GM12892 (cell line): ENCODE measurements at places on chromosomes 2 and 18.

DNA sequence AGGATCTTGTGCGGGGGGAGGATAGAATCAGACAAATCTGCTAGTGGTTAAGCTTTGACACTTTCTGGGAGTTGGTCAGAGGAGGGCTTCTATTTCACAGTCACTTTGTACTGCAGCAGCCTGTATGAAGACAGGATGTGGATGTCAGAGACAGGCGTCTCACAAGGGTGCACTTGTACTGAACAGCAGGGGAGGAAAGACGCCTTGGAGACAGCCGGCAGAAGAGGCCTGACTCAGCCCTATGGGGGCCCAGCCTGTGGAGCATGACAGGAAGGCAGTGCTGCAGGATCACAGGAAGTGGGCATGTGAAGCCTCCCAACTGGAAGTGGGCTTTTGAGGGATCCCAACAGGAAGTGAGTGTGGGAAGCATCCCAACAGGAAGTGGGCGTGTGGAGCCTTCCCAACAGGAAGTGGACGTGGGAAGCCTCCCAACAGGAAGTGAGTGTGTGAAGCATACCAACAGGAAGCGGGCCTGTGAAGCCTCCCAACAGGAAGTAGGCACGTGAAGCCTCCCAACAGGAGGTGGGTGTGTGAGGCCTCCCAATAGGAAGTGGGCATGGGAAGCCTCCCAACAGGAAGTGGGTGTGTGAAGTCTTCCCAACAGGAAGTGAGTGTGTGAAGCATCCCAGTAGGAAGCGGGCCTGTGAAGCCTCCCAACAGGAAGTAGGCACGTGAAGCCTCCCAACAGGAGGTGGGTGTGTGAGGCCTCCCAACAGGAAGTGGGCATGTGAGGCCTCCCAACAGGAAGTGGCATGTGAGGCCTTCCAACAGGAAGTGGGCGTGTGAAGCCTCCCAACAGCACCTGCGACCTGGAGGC lies 212.3 kb downstream of the SNTG2 start:
- DNase-seq = no peak

DNA sequence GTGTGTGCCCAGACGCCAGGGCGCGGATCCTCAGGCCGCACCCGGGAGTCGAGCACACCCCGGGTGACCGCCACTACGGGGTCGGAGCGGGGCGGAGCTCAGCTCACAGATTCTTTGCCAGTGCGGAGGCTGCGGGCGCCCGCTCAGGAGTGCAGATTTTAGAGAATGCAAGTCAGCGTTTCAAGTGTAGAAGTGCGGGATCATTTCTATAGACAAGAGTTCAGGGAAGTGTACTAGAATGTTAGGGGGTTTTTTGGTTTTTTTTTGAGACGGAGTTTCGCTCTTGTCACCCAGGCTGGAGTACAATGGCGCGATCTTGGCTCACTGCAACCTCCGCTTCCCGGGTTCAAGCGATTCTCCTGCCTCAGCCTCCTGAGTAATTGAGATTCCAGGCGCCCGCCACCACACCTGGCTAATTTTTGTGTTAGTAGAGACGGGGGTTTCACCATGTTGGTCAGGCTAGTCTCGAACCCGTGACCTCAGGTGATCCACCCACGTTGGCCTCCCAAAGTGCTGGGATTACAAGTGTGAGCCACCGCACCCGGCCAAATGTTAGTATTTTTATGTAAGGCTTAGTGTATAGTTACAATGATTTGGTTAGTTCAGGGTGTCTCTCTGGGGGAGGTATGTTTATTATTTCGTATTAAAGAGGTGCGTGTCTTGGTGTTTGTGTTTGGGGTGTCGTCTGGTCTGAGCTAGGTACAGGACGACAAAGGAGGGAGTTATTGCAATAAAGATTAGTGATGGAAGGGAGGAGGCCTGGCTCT lies 619 bp upstream of the FAM168B start:
- no peak for DNase-seq

DNA sequence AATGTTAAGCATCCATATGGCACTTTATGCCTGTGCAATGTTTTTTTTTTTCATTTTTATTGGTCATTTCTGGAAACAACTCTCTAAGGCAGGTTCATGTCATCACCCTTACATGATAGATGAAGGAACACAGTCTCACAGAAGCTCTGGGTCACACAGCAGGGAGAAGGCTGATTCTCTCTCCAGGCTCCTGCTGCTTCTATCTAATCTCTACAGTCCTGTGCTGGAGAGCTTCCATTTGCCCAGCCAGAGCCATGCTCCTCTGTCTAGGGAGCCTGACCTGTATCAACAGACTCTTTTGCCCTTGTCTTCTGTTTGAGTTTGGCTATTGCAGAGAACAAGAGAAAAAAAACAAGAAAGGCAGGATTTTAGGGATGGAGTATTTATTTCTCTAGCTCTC lies 584.8 kb downstream of the MBD2 start:
- no peak for DNase-seq

- peak; percentile 52 for DNase-seq
Measured at GRCh38 chr18:77063260-77063659, 69.3 kb downstream of the MBP start.

- peak; percentile 32 for DNase-seq
Measured at GRCh38 chr2:106192752-106193689, 1.1 kb downstream of the UXS1 start.

DNA sequence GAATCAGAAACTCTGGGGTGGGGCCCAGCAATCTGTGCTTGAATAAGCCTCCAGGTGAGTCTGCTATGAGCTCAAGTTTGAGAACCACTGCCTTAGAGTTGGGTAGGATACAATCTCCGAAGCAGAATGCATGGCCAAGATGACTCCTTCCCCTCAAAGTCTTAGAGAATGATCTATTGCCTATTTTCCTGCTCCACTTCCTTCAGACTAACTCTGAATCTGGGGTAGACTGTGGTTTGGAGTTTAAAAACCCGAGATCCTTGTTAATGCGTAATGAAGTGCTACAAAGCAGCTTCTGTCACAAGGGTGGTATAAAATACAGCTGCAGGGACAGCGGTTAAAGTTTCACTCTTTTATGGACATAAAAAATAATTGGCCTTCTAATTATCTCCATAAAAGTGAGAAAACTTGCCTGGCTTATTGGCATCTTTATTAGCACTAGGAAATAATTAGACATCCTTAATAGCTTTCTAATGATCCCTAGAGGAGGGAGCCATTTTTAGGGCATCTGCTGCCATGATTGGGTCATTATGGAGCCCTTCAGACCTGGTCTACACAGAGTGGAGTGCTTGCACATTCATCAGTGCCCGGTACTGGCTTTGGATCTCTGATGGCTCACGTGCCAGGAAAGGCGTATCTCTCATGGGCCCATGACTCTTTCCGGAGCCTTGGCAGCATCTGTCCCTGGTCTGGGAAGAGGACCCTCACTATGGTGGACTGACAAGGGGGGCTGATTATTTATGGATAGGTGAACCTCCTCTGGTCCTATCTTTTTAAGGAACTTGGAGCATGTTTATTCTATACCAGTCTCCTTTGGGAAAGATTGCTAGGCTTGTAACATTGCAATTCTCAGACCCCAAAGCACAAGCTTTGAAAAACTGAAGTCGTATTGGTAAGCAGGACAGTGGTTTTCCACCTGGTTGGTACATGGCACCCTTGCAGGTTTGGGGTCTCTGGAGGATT lies 28.2 kb downstream of the SIX2 start:
- no peak for DNase-seq

- no peak for DNase-seq
Measured at GRCh38 chr2:133389569-133389968, 178.7 kb downstream of the NCKAP5 start.

DNA sequence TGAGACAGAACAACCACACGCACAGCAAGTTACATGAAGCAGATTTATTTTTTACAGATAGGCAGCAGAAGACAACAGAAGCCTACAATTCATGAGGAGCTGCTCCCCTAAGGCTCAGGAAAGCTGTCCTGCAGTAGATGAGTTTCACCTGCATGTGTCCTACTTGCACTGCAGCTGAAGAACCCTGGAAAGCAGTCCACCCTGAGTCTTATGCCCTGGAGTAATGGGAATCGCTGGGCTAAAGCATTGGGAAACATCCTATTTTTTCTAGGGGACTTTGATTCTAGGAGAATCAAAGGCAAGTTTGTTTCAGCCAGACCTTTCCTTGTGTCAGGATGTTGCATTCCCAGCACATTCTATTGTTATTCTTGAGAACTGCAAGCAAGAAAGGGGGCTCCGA lies 304.8 kb downstream of the LRATD1 start:
- DNase-seq = no peak

- DNase-seq = no peak
Measured at GRCh38 chr2:143474586-143474985, 345.4 kb downstream of the ARHGAP15 start.

GRCh38 chr2:200383380-200384110 lies 77.1 kb downstream of the SPATS2L start:
- DNase-seq = peak; percentile 17

DNA sequence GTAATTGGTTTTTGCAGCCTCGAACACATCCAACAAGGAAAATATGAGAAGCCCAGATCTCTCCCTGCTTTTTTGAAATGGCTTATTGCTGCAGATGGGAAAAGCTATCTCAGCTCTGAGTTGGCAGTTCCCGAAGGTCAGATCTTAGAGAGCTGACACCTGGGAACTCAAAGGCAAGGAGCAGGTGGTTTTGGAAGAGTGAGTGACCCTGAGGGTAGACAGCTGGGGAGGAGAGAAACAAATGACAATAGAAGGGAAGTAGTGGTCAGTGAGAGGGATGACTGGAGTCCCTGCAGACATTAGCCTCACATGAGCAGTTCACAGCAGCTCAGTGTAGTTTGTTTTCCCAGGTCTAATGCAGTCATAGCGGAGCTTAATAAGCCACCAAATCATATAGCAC lies 317.9 kb downstream of the STK39 start:
- no peak for DNase-seq

GRCh38 chr2:141666191-141666590 lies 464.6 kb downstream of the LRP1B start:
- no peak for DNase-seq

DNA sequence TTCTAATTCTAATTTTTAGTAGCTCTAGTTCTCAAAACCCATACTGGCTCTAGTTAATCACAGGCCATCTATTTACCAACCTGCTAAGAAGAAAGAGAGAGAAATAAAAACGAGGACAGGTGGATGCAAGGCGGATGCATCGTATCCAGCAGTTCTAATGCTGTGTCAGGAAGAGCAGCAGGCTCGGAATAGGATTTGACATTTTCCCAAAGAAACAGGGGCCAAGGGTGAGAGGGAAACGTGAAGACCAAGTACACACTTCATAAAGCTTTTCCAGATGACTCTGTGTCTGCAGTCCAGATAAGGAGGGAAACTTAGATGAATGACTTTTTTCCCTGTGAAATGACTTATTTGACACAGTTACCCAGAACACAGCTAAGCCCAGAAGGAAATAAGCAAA lies 117.5 kb downstream of the ESCO1 start:
- no peak for DNase-seq

- no peak for DNase-seq
Measured at GRCh38 chr18:27899893-27900292, 277.0 kb downstream of the CDH2 start.

GRCh38 chr2:101803128-101803527 lies 105.6 kb downstream of the MAP4K4 start:
- DNase-seq = no peak

DNA sequence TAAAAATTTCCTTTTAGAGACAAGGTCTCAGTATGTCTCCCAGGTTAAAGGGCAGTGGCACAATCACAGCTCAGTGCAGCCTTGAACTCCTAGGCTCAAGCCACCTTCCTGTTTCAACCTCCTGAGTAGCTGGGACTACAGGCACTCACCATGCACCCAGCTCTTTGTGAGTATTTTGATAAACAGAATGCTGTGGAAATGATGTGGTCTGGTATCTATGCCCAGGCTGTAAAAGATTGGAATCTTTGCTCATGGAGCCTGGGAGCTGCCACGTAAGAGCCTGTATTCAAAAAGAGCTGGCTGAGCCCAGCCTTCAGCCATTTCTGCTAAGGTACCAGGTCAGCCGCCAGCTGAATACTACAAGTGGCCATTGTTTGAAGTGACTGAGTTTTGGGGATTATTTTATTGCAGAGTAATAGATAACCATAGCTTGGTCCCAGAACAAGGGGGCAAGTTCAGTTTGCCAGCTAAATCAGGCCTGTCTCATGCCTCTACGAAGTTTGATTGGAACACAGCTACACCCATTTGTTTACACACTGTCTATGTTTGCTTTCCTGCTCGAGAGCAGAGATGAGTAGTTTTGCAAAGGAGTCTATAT lies 21.3 kb upstream of the ARL5A start:
- no peak for DNase-seq

DNA sequence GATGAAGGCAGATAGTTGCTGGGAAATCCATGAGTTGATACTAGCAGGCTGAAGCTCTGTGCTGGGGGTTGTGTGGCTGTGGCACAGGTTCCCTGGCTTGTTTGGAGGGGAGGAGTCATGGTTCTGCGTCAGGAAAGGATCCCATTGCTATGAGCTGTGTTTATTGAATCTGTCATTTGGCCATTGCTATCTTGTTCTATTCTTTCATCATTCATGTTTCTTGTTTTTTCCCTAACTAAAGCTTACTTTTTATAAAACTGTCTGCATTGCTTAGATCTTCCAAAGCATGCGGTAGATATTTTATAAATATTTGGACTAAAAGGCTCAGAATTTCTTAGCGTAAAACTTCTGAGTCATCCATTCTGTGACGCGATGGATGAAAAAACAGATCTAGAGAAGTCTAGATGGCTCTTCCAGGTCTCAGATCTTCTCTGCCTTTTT lies 335.3 kb downstream of the PTPRM start:
- no peak for DNase-seq

DNA sequence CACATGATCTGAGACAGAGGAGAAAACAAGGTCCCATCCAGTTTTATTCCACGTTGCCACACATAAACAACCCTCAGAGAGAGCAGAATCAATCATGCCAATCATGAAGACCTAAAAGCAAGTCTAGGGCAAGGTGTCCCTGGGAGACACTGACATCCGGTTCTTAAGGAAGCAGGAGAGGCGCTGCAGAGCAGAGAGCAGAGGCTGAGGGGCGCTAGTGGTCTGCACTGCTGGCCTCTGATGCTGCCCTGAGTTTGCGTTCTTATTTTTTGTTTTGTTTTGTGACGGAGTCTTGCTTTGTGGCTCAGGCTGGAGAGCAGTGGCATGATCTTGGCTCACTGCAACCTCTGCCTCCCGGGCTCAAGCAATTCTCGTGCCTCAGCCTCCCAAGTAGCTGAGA lies 83.3 kb downstream of the SMIM21 start:
- no peak for DNase-seq

DNA sequence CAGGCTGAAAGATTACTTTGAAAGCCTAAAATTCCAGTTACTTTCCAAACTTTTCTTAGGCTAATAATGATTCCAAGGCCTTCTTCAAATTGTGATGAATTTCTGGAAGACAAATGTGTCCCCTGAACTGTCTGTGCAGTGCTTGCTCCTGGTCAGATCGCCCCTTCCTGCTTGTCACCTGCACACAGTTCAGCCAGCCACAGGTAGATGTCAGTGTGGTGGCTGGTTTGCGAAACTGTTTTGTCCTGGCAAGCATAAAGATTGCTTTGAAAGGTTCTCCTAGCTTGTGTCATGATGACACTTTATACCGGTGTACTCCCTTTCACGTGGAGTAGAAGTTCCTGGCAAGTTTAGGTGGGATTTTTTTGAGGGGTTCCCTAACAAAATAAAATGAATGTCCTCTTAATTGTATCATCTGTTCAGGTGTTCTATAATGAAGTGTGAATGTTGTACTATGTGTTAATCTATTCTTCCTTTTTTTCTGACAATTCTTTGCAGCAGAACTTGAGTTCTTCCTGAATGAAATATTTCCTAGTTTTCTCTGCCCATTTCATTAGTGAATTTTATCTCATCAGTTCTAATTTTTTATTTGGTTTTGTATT lies 298.8 kb downstream of the ZNF407 start:
- peak; percentile 7 for DNase-seq
